8988T (cell line): ENCODE measurements at places on chromosomes 2 and 18.

- DNase-seq = no peak
These were observed 25.0 kb upstream of the PCBP1 start for GRCh38 chr2:70062270-70062669.

DNA sequence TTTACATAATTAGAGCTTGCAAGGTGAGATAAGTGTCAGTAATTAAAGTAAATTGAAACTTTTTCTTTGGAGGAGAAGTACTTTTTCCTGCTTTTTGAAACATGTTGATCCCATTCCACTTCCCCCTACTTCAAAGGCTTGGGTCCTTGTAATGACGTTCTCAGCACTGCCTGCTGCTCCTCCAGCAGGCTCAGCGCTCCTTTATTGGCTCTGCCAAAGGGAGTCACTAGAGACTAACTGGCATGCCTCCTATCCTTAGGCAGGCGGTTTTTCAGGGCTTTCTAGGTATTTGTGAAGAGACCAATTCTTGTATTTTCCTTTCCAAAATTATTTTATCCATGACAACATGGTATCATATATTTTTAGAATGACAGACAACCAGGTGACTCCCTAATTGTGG is 43.9 kb upstream of the ACADL start:
- DNase-seq = no peak

GRCh38 chr2:217941886-217942728 is 60.7 kb downstream of the TNS1 start:
- DNase-seq = no peak

- DNase-seq = no peak
These were observed 16.9 kb downstream of the LCT start for GRCh38 chr2:135820003-135820618.

- no peak for DNase-seq
These were observed 102.4 kb upstream of the THUMPD2 start for GRCh38 chr2:39881494-39881893.

GRCh38 chr2:142897807-142898206 is 20.3 kb downstream of the KYNU start:
- no peak for DNase-seq

DNA sequence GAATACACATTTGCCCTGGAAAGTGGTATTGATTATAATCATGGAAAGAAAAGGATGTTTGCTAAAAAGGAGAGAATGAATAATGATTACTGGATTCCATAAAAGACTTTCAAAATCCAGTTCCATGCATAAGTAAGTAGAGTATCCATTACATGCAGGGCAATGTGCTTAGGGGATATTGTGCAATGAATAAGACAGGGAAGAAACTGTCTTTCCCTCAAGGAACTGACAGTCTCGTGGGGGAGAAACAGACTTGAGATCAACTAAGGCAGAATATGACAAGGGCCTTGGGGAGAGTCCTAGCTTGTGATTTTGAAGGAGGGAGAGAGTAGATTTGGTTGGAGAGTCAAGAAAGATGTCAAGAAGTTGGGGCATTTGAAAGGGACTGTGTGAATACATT is 130.6 kb downstream of the SPP2 start:
- no peak for DNase-seq

- no peak for DNase-seq
These were observed 247.7 kb downstream of the TWIST2 start for GRCh38 chr2:239095460-239096081.

- DNase-seq = no peak
These were observed 58.2 kb downstream of the KLF7 start for GRCh38 chr2:207107551-207107950.

DNA sequence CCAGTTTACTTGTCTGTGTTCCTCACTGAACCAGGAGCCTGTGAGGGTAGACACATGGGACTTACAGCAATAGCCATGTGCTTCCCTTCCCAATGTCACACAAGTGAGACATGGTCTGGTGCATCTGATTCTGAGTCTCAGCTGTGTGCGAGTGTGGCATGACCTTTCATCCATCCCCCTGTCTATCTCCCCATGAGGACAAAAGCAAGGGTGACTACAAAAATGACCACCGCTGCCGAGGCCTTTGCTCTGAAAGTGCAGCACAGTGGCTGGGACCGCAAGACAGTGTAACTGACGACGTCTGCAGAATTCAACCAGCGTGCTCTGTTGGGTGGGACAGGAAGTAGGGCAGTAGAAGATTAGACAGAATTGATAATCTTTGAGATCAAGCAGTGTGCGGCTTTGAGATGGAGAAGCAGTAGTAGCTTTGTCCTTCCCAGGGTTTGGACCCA is 50.5 kb downstream of the RAB31 start:
- no peak for DNase-seq

- DNase-seq = no peak
These were observed 31.3 kb upstream of the DNAH7 start for GRCh38 chr2:196099916-196100315.

- DNase-seq = no peak
These were observed 457.2 kb upstream of the HS6ST1 start for GRCh38 chr2:128775914-128776285.

GRCh38 chr2:8264981-8265380 is 416.9 kb upstream of the ID2 start:
- no peak for DNase-seq

DNA sequence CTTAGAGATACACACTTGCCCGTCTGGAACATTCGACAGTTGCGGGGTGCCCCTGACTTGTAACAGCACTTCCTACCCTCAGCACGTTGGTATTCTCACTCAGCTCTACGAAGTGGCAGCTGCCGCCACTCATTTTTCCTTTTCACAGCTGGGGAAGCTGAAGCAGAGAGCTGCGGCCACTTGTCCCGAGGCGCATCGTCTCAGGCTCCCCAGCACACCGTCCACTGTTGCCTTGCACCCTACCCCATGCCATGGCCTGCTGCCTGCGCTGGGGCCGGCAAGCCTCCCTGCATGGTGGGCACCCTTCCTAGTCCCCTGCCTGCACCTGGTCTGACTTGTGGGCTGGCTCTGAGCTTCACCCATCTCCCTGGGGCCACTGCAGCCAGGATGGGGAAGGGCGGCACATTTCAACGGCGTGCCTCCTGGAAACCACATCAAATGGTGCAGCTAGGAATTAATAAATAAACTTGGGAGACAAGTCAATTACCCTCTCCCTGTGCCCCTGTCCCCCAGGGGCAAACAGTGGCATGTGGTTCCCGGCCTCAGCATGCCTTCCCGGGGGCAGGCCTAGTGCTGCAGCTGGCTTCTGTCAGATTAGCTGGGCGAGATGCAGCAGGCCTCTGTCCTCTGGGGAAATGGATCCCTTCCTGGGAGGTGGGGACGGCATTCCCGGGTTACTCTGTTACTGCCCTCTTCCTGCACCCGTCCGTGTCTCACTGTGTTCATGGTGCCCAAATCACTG is 64.7 kb upstream of the HAAO start:
- DNase-seq = no peak

GRCh38 chr18:57923611-57924010 is 120.4 kb upstream of the NEDD4L start:
- no peak for DNase-seq

DNA sequence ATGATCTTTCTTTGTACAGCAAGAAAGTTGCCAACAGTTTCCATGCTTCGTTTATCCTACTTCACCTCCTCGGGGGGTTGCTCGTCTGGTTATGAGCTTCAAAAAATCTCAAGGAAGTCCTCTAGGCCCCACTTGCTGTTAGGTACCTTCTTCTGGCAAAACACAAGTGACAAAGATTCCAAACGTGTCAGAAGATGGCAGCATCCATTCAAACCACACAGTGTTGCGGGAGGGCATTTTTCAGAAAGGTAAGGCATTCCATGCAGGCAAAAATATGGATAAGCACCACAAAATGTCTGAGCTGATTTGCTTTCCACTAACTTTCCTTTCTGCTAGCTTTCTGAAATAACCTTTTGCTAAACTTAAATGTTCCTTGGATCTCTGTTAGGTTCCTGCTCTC is 13.2 kb upstream of the OR6B3 start:
- no peak for DNase-seq

DNA sequence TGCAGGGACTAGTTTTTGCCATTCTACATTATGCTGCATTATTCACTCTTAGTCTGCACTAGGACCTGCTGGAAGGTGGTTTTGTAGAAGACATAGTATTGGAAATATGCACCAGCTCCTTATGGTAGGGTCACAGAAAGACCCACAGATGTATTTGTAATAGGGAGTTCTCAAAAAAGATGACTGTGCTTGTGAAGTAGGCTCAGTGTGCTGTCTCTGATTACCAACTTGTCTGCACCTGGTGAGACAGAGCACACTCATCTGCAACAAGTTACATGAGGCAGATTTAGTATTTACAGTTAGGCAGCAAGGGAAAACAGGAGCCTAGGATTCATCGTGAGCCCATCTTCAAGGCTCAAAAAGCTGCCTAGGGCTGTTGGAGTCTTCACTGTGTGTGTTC is 29.4 kb downstream of the RHBDD1 start:
- DNase-seq = no peak

GRCh38 chr18:78587626-78588600 is 391.7 kb upstream of the SALL3 start:
- no peak for DNase-seq

DNA sequence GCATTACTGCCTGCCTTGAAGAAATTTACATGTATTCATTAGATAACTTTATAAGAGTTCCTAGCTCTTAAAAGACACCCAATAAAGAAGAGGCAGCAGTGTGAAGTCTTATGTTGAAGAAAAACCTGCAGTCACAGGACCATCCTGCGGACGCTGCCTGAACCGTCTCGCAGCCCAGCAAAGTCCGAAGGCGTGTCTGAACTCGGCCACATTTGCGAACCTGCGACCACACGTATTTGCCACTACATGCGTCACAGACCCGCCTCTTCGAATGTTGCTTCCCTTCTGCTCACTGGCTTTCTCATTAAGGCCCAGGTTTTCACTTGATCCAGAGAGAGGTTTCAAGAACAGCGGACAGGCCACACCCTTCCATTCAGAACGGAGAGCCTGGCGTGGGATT is 41.2 kb downstream of the CNGA3 start:
- DNase-seq = no peak

- no peak for DNase-seq
These were observed 921 bp downstream of the RPE start for GRCh38 chr2:210003359-210003758.

DNA sequence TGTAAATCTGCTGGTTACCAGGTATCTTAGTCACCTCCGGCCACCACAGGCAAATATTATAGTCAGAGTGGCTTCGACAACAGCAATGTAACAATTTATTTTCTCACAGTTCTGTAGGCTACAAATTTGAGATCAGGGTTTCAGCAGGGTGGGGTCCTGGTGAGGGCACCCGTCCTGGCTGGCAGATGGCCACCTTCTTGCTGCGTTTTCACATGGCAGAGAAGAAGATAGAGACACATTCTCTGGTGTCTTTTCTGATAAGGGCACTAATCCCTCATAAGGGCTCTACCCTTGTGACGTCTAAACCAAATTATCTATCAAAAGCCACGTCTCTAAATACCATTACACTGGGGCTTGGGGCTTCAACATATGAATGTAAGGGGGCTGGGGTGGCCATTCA is 843.2 kb upstream of the FANCL start:
- no peak for DNase-seq

- no peak for DNase-seq
These were observed 295.2 kb downstream of the NYAP2 start for GRCh38 chr2:225694664-225695063.

DNA sequence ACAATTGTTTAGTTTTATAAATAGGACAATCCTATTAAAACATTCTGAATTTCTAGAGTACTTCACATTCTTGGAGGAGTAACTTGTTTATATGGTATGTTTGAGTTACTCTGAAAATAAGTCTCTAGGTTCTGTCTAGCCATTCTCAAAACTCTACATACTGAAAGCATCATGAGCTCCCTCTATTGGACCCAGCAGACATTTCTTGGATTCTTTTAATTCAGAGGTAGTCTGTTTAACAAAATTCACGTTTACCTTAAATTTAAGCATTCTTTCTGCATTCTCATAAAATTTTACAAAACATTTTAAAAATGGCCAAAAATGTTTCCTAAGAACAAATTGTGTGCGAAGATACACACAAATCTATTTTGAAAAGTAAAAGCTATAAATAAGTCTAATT is 15.3 kb downstream of the SP9 start:
- DNase-seq = no peak

GRCh38 chr2:239005586-239005985 is 157.7 kb downstream of the TWIST2 start:
- no peak for DNase-seq

DNA sequence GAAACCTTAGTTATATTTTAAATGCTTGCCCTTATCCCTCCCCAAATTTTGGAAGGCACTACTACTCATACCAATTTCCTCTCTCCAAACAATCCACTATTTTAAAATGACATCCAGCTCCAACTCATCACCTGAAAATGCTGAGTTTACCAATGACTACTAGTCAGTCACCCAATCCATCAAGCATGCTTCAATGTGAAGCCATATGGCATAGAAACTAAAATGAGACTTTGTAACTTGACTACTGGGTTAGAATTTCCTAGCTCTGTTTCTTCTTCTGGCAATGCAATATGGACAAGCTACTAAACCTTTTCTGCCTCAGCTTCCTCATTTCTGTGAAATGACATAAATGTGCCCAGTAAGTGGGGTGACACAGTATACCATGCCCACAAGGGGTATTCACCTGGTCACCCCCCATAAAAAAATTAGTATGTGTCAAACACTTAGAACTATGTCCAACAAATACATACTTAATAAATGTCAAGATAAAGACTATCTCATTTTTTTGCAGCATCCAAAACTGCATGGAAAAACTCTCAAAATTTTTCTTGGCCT is 10.0 kb upstream of the STPG4 start:
- no peak for DNase-seq

GRCh38 chr2:74103763-74104162 is 43.9 kb downstream of the BOLA3 start:
- no peak for DNase-seq

GRCh38 chr2:72718876-72719275 is 107.0 kb downstream of the EXOC6B start:
- DNase-seq = no peak

GRCh38 chr2:121722479-121722878 is 14.2 kb downstream of the NIFK start:
- no peak for DNase-seq

DNA sequence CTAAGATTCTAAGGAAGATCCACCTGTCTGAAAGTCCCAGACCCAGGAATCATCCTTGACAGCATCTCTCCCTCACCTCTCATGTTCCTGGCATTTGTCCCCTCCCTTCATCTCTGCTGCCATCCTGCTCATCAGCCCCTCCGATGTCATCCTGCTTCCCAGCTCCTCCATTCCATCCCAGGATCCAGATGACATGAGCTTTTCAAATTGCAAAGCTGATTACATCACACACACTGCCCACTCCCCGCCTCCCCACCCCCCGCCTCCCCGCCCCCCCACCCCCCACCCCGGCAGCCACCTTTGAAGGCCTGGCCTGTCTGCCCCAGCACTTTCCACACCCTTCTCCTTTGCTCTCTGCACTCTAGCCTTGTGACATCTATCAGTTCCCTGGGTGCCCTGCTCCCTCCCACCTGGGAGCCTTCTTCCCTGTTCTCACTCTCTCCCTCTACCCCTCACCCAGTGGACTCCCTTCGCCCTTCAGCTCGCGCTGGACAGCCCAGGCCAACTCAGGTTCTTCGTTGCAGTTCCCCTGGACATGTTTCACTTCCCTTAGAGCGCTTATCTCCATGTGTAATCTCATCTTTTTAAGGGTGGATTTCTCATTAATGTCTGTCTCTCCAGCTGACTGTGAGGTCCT is 61.6 kb downstream of the DNMT3A start:
- no peak for DNase-seq

- no peak for DNase-seq
These were observed 23.9 kb upstream of the ALLC start for GRCh38 chr2:3633982-3634595.

- DNase-seq = no peak
These were observed 57.8 kb upstream of the MMADHC start for GRCh38 chr2:149645391-149645790.
